ENCODE measurements at places on chromosomes 5 and 9.

DNA sequence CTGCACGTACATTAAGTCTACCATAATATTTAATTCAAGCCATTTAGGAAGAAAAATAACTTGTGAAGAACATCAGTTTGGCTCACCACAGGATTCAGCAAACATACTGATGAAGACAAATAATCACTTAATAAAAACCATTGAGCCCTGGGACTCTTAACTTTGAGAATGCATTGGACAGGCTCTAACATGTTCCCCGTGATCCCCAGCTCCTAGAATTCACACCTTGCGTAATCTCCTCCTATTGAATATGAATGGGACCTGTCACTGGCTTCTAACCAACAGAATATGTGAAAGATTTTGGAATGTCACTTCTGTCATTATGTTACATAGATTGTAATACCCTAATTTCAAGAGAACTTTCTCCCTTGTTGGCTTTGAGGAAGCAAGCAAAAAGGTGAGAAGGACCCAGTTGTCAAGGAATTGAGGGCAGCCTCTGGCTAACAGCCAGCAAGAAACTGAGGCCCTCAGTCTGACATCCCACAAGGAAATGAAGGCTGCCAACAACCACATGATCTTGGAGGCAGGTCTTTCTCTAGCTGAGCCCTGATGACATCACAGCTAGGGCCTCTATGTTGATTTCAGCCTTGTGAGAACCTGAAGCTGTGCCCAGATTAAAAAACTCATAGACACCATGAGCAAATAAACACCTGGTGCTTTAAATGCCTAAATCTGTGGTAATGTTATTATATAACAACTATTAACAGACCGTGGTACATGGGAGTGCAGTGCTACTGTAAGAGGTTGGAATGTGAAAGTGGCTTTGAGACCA is 433.2 kb downstream of the SEMA5A start:
- no peak for DNase-seq

DNA sequence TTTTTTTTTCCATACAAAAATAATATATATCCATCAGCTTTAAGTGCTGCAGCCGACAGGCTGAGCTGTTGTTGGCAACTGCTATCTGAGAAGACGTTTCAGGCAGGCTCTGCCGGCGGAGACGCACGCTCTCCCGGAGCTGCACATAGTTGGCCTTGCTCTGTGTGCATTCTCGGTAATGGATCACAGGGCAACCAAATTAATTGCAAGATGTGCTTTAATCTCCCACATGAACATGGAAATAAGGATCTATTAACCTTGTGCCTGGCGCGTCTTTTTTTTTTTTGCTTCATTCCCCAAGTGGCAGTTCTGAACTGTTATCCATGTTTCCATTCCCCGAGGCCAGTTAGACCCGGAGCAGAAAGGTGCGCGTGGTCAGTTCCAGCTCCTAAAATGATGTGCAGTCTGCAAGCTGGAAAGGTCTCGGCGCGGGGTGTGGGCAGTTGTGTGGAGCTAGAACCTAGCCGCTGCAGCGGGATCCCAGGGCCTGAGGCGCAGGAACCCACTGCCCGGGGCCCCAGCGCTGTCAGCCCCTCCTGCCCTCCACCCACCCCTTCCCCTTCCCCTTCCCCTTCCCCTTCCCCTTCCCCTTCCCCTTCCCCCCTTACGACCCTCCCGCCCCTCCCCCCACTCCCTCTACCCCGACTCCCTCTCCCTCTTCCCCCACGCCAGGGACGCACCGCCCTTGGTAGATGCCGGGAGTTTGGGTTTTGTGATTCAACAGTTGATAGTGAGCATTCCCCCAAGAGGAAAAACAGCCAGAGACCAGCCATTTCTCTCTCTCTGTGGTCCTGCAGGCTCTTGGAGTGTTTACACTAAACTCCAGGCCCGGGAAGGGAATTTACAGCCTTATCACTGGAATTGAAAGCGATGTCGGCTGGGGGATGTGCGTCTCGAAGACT is 137.8 kb downstream of the CEP120 start:
- DNase-seq = no peak

DNA sequence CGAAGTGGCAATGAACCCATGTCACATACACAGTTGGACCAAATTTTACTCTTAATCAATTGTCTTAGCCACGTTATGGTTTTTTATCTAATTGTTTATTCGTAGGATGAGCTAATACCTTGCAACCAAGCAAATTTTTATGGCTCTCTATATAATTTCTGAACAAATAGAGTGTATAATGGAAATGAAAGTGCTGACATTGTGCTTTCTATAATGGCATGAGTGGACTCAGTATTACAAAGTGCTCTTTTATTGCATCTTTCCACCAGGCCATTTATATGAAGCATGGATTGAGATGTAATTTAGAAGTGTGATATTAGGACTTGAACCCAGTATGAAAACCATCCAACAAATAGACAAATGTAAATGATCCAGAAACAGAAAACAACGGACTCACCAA is 1096.0 kb downstream of the DTWD2 start:
- DNase-seq = no peak

- DNase-seq = no peak
Measured at GRCh38 chr9:77892171-77892570, 139.4 kb downstream of the GNAQ start.

GRCh38 chr9:94867842-94868312 is 141.4 kb downstream of the AOPEP start:
- DNase-seq = no peak

GRCh38 chr5:168637793-168638192 is 58.6 kb upstream of the PANK3 start:
- no peak for DNase-seq

DNA sequence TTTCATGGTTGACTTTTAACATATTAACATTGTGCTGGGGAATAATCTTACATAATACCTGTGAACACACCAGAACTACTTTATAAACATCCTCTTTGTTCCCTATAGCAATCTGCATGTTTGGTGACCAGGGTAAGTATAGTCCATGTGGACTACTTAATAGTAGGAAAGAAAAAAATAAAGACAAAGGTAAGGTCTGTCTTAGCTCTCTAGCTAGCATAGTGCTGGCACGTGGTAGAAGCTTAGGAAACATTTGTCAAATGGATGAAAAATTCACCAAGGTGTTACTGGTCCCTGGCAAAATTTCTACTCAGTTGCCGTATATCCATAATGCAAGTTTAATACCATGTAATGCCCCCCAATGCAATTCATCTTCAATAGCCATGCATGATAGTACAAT is 78.6 kb upstream of the ABCA1 start:
- DNase-seq = no peak

DNA sequence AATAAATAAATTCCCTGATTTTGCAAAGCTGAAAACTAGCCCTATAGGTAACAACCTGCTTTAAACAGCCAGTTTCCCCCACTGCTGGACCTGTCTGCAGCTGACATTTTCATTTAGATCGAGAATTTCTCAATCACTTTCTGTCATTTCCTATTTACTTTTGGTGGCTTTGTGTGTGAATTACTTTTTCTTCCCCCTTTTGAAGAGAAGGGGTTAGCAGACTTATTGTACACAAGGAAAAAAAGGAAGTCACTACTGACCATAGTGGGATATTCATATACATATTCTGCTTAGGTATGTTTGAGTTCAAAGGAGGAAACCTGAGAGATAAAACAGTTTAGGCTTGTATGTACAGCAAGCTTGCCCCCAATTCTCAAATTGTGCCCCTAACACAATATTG is 27.0 kb upstream of the IFNB1 start:
- no peak for DNase-seq

GRCh38 chr9:37550781-37551180 is 25.4 kb downstream of the FBXO10 start:
- no peak for DNase-seq

- DNase-seq = no peak
Measured at GRCh38 chr5:141476132-141476911, 556 bp downstream of the PCDHGC3 start.

DNA sequence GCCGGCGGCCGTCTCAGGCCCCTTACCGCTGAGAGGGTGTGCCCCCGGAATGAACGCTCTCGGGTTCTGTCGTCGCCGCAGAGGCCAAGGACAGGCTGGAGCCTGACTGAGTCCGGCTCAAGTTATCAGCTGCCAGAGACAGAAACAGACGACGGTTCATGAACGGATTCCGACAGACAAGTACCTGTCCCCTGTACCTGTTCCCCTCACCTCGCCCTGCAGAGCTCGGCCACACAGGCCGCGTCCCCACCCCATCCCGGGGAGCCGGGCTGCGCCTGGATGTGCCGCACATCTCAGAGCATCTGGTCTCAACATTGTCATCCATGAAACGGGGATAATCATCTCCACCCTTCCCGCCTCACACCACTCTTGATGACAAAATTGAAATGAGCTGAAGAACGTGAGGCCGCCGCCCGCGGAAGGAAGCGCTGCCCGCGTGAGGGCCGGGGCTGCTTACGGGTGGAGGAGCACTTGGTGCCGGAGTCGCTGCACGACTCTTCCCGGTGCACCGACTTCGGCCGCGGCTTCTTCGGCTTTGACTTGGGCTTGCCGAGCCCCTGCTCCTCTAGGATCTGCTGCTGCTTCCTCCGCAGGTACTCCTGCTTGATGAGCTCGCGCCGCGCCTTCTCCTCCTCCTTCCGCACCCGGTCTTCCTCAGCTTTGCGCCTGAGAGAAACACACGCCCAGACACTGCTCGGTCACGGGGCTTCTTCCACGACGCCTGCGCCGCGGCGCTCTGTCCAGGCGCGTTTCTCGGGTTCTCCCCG is 89.2 kb downstream of the CAMSAP1 start:
- DNase-seq = no peak

- peak; percentile 23 for DNase-seq
Measured at GRCh38 chr9:10479172-10479571, 133.6 kb downstream of the PTPRD start.

DNA sequence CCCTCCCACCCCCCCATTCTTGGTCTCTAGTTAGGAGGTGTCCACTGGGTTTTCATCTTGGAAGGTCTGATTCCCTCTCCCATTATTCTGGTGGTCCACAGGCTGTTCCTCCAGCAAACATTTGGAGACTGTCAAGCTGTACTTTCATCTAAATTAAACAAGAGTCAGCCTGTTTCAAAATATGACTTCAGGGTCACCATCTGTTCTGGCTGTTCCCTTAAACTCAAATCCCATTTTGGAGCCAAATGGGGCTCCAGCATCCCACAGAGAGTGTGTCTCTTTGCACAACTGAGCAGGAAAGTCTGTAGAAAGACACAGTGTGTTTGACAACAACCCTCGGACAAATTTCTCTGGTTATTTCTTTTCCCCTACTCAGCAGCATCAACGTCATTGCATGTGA is 20.5 kb downstream of the COL15A1 start:
- no peak for DNase-seq

DNA sequence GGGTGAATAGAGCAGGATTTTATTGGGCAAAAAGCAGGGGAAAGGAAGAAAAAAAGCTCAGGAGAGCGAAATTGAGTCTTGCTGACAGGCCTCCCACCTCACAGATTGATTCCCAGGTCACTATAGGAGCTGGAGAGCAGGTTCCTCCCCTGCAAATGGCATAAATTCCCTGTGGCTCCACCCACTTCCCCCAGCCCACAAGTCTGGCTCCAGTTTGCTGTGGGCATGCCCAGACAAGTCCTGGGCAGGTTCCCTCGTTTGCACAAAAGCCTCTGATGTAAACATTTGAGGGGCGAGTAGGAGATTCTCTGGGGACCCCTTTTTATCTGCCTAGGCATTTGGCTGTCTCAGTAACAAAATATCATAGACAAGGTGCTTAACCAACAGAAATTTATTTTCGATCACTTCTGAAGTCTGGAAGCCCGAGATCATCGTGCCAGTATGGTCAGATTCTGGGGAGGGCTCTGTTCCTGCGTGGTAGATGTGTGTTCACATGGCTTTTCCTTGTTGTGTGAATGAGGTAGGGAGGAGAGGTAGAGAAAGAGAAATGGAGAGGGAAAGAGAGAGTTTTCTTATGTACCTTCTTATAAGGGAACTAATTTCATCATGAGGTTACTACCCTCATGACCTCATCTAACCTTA is 614.5 kb downstream of the MAT2B start:
- no peak for DNase-seq

DNA sequence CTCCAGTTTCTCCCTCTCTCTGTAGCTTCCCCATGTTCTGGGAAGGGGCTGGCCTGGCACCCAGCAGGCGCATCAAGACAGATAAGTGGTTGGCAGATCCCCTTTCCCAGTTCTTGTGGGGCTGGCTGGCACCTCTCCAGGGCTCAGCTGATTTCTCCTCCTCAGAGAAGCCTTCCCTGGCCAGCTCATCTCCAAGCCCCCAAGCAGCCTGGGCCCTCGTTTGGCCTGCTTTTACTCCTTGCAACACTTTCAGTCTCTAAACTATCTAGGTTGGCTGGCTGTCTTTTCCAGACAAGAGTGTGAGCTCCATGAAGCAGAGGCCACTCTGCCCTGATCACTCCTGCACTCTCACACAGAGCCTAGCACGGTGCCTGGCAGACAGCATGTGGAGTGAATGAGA is 13.5 kb downstream of the MACROH2A1 start:
- no peak for DNase-seq

DNA sequence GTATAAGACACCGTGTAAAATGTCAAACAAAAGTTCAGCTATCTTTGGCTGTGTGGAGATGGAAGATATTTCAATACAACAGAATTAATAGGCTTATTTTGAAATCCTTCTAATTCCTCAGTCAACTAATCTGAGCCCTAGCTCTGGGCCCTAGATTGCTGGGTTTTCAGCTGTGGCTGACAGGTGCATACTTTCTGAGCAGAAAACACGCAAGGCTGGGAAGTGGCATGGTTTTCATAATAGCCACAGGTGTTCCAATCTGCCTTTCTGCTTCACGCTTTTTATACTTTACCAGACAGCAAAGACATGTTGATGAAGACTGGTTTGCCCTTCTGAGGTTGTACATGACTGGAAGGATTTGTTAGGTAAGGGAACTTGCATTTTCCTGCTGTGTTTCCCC is 20.7 kb upstream of the XPA start:
- no peak for DNase-seq

GRCh38 chr9:135835131-135835530 is 72.2 kb downstream of the CAMSAP1 start:
- DNase-seq = no peak

GRCh38 chr5:178407646-178408045 is 175.0 kb upstream of the PHYKPL start:
- no peak for DNase-seq

GRCh38 chr9:128484686-128485413 is 19.7 kb upstream of the GLE1 start:
- no peak for DNase-seq

GRCh38 chr9:79974806-79975422 is 403.1 kb downstream of the TLE4 start:
- no peak for DNase-seq

DNA sequence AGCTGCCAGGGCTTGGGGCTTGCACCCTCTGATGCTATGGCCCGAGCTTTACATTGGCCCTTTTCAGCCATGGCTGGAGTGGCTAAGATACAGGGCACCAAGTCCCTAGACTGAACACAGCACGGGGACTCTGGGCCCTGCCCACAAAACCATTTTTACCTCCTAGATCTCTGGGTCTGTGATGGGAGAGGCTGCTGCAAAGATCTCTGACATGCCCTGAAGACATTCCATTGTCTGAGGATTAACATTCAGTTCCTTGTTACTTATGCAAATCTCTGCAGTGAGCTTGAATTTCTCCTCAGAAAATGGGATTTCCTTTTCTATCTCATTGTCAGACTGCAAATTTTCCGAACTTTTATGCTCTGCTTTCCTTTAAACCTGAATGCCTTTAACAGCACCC is 337.0 kb upstream of the SMC2 start:
- DNase-seq = no peak
